ENCODE measurements at places on chromosomes 3 and 15.

- DNase-seq, result no peak
Observed at GRCh38 chr3:123781571-123782275, 102.4 kb downstream of the MYLK start.

- DNase-seq, result no peak
Observed at GRCh38 chr15:71888797-71889196, 78.4 kb downstream of the NR2E3 start.

DNA sequence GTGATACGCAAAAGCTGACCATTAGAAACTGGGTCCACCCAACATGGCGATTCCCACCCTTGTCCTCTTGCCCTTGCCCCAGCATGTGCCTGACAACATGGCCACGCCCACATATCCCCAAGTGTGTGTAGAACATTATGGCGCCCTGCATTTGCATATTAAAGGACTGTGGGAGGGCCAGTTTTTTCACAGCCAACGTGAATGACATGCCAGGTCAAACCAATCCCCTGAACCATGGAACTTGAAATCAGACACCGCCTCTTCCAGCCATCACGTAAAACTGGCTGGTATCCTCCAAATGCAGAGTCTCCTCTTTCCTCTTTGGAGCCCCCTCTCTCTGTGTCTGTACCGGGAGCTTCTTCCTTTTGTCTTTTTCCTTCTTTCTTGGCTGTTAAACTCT, 156.7 kb upstream of the EPHA6 start:
- DNase-seq, result no peak

DNA sequence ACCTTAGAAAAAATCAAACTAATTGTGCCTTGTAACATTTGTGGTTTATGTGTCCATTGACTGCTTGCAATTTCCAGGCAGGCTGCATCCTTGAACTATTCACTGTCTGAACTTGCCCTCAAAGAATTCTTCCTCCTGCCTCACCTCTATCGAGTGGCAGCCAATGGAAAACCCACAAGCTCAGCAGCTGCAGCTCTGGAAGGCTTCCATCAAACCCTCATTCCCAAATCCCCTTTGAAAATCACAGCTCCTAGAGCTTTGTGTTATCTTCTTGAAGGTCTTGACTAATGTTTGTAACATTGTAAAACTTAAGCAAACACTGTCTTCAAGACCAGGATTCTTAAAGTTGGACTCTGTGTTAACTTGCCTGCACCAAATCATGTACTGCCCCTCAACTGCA, 81.1 kb downstream of the FILIP1L start:
- DNase-seq, result no peak

- no peak for DNase-seq
Observed at GRCh38 chr3:131778526-131778925, 256.3 kb downstream of the CPNE4 start.

DNA sequence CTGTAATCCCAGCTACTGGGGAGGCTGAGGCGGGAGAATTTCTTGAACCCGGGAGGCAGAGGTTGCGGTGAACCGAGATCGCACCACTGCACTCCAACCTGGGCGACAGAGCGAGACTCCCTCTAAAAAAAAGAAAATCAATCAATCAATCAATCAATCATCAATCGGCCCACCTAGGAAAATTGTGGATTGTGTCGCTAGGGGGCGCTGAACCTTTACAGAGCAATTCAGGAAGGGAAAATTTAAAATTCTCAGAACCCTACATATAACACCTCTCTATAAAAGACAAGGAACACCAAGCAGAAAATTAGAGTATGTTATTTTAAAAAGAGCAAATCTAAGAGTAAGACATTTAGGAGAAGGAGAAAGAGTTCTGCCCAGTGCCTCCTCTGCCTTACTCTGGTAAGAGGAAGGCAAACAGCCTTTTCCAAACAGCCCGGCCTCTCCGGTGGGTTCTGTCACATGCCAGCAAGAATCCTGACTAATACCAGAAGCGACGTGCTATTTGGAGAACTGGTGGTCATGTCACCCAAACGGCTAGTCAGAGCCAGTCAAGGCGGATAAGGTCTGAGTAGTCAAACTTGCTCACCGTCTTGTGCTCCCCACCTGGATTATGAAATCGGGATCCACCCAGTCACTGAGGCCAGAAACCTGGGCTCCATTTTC, 22.3 kb upstream of the SMCO1 start:
- DNase-seq, result peak; percentile 54

DNA sequence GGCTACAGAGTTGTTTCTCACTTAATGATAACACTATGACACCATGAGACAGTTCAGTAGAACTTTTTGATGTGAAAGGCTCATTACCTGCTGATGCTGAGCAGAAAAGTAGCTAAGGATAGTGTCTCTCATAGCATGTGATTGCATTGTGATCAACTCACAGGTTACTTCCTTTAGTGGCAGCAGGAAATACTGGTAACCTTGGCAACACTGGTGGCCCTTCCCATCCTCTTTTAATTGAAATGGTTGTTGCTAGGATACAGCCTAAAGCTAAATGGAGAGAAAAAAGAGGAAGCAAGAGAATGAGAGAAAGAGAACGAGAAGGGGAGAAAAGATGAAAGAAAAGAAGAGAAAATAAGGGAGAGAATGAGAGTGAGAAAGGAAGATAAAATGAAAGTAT, 204.7 kb upstream of the GAP43 start:
- no peak for DNase-seq

DNA sequence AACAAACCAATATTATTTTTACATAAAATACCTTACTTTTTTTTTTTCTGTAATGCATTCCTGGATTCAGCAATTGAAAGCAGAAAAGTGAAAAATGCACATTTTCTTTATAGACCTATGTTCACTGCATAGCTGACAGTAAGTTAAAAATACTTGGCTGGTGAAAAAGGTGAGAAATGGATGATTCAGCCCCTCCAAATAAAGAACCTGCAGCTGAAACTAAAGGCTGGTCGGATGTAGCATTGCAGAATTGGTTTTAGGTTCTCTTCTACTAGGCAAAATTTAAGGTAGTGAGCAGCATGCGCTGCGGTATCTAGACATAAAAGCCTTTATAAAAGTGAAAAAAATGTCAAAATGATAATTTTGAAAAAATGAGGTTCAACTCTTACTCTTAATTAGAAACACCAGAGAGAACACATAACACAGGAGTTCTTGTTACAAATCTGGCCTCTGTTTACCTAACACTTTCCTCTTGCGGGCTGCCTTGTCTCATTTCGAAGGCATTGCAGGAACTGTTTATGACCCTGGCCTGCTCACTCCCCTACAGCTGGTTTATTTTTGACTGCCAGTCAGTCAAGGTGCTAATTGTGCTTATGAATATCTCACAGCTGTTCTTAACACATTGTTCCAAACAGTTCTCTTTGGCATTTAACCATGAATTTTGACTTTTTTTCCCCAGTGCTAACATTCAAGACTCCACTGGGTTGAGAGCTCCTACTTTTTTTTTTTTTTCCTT, 455.4 kb upstream of the TBL1XR1 start:
- DNase-seq, result no peak

DNA sequence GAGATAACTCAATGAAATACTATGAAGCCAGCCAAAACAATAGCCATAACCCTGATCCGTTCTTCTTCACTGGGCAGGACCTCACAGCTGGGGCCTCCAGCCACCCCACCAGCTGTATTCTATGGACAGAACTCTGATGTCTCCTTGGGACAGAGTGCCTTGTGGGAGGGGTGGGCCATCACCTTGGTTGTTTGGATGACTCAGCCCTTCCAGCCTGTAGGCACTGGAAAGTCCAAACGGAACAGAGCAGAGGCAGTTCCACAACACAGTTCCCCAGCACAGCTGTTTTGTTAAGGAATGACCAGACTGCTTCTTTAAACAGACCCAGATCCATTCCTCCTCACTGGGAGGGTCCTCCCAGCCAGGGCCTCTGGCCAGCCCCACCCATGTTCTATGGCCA, 31.9 kb upstream of the ZBED2 start:
- DNase-seq, result no peak

- DNase-seq, result no peak
Observed at GRCh38 chr3:14549256-14549919, 9.2 kb upstream of the GRIP2 start.

GRCh38 chr15:92670621-92671020, 15.0 kb upstream of the FAM174B start:
- no peak for DNase-seq

DNA sequence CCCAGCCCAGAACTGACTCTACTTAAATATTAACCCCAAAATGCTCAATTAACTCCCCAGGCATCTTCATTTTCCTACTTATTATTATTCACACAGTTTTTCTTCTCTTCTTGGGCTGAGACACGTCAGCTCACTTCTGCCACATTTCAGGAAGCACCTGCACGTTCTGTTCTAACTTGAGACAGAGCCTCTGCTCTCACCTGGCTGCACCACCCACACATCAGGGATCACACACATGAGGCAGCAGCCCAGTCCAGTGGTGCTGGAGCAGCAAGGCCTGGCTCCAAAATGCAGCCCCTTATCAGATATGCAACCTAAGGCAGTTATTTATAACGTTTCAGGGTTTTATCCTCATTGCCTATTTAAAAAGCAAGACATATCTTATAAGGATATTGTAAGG, 127.5 kb downstream of the OSBPL10 start:
- no peak for DNase-seq

Data from hematopoietic multipotent progenitor cell treated with erythropoietin and hydrocortisone succinate and interleukin-3 and kit ligand, for 17 days (in vitro differentiated cells).